ENCODE measurements at places on chromosomes 16 and 17.
A peak's percentile ranks its signal among the peaks of the same experiment; 100 is the strongest.

GRCh38 chr16:3461151-3461550 is 17.7 kb downstream of the NAA60 start:
- DNase-seq = peak; percentile 19

DNA sequence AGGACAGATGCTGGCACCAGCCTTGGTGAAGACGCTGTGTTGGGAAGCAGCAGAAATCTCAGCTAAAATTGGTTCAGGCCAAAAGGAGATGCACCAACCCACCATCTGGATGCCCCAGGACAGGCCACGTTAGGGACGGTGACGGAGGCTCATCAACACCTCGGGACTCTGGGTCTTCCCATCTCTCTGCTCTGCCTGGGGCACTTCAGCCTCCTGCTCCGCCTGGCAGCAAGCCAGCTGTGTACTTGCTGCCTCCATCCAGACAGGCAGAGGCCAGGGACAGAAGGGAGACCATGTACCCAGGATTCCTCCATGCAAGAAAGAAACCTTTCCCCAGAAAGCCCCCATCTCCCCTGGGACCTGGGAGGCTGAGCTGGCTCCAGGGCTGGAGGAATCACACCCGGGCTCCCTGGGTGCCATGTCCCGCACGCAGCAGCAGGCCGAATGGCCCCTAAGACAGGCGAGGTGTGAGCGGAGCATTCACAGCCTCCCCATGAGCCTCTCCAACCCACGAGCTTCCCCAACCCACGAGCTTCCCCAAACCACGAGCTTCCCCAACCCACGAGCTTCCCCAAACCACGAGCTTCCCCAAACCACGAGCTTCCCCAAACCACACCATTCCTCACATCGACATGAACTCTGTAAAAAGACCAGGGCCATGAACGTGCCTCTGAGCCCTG is 274.5 kb downstream of the C16orf95 start:
- no peak for DNase-seq

DNA sequence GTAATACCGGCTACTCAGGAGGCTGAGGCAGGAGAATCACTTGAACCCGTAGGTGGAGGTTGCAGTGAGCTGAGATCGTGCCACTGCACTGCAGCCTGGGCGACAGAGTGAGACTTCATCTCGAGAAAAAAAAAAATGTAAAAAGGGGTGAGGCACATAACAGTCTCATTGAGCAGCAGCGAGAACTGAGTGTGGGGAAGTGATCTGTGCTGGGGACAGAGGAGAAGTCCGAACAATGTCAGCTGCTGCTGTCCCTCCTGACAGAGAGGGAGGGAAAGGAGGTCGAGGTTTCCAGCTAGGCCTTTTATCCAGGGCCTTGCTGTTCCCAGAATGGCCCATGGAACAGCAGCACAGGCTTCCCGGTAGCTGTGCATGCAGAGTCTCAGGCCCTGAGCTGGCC is 14.0 kb downstream of the C16orf74 start:
- no peak for DNase-seq

- no peak for DNase-seq
Measured at GRCh38 chr17:36808180-36808661, 129.1 kb upstream of the LHX1 start.

- DNase-seq = no peak
Measured at GRCh38 chr17:330993-331701, 21.5 kb downstream of the RPH3AL start.

DNA sequence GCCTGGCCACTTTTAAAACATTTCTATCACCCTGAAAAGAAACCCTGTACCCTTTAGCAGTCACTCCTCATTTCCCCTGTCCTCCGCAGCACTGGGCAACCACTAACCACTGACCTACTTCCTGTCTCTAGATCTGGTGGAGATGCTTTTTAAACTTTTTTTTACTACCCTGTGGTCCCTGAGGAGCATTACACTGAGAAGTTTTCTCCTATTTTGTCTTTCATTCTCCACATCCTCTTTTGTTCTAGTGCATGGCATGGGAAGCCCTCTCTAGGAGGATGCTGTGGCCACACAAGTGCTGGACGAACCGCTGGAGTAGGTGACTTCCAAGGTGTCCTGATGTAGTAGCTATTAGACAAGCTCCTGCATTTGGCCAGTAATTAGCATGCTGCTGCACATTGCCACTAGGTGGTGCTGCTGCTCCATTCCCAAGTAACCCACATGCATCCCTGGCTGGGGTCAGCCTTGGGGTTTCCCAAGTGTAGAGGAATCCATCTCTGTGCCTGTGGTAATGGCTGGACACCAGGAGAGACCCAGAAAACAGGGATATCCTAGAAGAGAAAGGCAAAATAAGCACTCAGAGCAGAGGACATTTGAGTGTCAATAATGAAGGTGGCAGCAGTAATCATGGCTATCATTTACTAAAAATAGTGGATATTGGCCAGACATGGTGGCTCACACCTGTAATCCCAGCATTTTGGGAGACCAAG is 143.8 kb upstream of the CRHR1 start:
- peak; percentile 58 for DNase-seq

DNA sequence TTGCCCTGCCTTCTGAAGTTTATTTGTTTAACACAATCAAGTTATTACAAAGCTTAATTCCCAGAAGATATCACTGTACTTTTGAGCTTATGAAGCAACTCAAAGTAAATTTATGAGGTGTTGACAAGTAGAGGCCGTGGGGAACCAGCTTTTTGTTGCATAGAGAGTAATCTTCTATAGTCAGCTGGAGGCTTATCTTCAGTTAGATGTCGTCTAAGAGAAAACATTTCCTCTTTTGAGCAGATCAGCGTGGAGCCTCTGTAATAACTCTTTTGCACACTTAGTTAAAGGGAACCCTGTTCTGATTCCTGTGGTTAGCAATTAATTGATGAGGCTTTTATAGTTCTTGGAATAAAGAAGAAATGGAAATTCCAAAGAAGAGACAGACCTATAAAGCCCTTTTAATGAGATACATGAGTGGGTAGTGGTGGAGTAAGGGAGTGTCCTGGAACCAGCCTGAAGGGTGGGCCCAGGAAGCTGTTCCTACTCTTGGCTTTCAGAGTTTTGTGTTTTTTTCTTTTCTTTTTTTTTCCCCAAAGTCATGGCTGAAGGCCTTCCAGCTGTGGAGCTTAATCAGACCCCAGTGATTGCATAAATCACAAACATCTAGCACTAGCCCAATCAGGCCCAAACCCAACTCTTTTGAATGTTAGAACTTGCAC is 28.9 kb upstream of the MAP3K14 start:
- DNase-seq = no peak

GRCh38 chr16:1163567-1164055 is 10.7 kb downstream of the CACNA1H start:
- DNase-seq = no peak

GRCh38 chr17:44071772-44072171 is 1.2 kb downstream of the G6PC3 start:
- DNase-seq = no peak

- DNase-seq = no peak
Measured at GRCh38 chr17:79930062-79930876, 91.0 kb upstream of the CBX4 start.

GRCh38 chr16:23863511-23864422 is 28.0 kb downstream of the PRKCB start:
- DNase-seq = no peak

DNA sequence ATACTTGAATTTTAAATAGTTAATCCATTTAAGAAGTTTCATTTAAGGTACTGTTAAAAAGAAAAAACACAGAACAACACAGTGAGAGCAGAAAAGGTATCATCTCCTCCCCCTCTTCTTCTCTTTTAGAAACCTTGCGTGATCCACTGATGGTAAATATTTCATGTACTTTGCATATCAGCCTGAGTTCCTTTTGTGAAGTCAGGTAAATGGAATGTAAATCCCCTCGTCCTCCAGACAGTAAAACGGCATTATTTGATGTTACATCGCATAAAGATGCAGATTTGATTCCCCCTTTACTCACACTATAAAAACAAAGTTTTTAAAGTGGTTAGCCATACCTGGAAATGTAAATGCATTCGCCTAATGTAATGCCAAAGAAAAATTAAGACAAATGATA is 234.4 kb downstream of the WWOX start:
- no peak for DNase-seq

DNA sequence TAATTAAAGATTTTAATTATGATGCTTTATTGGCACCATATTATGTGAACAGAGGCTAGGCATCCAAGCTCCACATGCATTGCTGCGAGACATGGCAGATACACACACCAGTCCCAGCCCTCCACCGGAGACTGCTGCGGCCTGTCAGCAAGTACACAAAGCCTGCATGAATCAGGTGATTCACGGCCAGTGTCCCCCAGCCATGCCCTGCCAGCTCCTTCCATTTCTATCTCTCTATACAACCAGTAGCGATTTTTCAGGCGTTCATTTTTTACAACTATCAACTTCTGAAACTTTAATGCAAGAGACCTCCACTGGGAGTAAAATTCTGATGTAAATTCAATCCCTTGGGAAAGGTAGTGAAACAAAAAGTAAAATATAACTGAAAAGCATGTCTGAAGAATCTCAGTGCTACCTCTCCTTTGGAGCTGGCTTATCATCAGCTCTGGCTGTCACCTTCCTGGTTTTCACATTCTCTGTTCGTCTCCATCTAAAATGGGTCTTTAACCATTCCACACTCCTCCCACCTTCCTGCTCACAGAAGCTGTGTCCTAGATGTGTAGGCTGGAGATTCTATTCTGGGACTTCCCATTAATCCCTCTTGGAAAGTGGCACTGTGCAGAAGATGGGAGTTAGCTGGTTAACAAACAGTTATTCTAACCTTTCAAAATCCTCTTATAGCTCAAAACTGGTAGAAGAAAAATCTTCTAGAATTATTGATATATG is 32.2 kb downstream of the HS3ST3A1 start:
- DNase-seq = no peak

Data from stimulated activated CD8-positive, alpha-beta memory T cell treated with anti-CD3 and anti-CD28 coated beads, Interleukin-15, amount 100 ng/mL, for 1 hour (primary cell).